Aorta (tissue), 5 donors: ENCODE measurements at places on chromosomes 1 and 21. TPM values are rescaled to one million over a fixed set of nuclear protein-coding genes. Genes with fewer than 3 reads are reported as not detected.
A peak's percentile ranks its signal among the peaks of the same experiment; 100 is the strongest.

- no peaks in the 10 kb centered on the region for H3K36me3 ChIP-seq
- DNase-seq, result no peak
- H3K4me3 ChIP-seq, result no peak overlapping the region
- no peak overlapping the region for H3K27ac ChIP-seq
- no peaks in the 10 kb centered on the region for H3K4me1 ChIP-seq
- H3K27me3 ChIP-seq, result no peaks in the 10 kb centered on the region
Measured at GRCh38 chr1:9835404-9835757, 11.6 kb upstream of the CLSTN1 start.

GRCh38 chr21:33645730-33646129 lies 3.4 kb downstream of the ITSN1 start:
- H3K27me3 ChIP-seq, result no peaks in the 10 kb centered on the region
- H3K4me3 ChIP-seq, result no peak overlapping the region
- no peaks in the 10 kb centered on the region for H3K36me3 ChIP-seq
- H3K27ac ChIP-seq, result no peak overlapping the region

GRCh38 chr1:17732475-17732874 lies 22.7 kb upstream of the ACTL8 start:
- H3K27ac ChIP-seq, result no peak overlapping the region
- H3K4me1 ChIP-seq, result no peaks in the 10 kb centered on the region
- H3K36me3 ChIP-seq, result no peaks in the 10 kb centered on the region
- H3K4me3 ChIP-seq, result no peak overlapping the region

GRCh38 chr1:110450929-110451328 lies at the start of gene PROK1:
PROK1 (plus strand) TSS chr1:110451149; CDS start chr1:110451217, 68 bp downstream.
- DNase-seq, result peak; percentile 52
- no peaks in the 10 kb centered on the region for H3K4me1 ChIP-seq
- H3K27me3 ChIP-seq, result no peaks in the 10 kb centered on the region
- H3K36me3 ChIP-seq, result no peaks in the 10 kb centered on the region
- H3K4me3 ChIP-seq, result no peak within 1 kb of the TSS

DNA sequence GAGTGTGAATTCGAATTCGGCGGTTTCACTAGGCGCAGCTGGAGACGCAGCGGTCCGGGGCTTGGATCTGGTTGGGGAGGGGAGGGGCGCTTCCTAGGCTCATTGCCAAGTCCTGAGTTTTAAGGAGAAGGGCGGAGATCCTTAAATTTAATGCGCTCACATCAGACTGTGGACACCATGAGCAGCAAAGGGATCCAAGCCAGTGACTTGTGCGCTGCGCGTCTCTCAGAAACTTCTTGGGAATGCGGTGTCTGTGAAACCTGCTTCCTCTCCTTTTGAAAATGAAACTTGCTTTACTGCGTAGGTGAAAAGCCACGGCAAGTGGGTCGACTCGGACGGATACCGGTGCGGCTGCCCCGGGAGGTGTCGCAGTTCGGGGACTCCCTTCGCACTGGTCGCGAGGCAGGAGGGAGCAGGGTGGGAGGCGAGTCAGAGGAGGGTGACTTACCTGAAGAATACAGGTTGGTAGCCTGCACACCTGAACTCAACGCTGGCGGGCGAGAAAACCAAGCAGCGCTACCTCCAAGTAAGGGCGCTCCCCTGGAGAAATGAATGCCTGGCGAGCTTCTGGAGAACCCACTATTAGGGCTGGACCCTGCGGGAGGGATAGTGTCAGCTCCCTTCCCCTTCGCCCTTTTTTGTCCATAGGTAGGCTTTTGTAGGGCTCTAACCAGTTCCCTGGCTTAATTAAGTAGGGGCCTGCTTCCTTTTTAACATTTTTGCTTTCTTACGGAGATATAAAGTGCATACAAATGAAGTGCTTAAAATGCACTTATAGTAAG lies 992 bp downstream of the TENT5C start:
- H3K27me3 ChIP-seq, result no peaks in the 10 kb centered on the region
- no peaks in the 10 kb centered on the region for H3K4me1 ChIP-seq
- H3K4me3 ChIP-seq, result peak overlapping the region; percentile 37
- no peak overlapping the region for H3K27ac ChIP-seq
- H3K36me3 ChIP-seq, result no peaks in the 10 kb centered on the region

GRCh38 chr1:71434240-71434639 lies 353.4 kb upstream of the ZRANB2 start:
- no peaks in the 10 kb centered on the region for H3K36me3 ChIP-seq
- H3K4me1 ChIP-seq, result no peaks in the 10 kb centered on the region
- H3K27me3 ChIP-seq, result no peaks in the 10 kb centered on the region

- no peak overlapping the region for H3K4me3 ChIP-seq
- no peaks in the 10 kb centered on the region for H3K4me1 ChIP-seq
- H3K27ac ChIP-seq, result no peak overlapping the region
- H3K36me3 ChIP-seq, result no peaks in the 10 kb centered on the region
- DNase-seq, result no peak
Measured at GRCh38 chr1:11581445-11581991, 72.7 kb downstream of the FBXO2 start.

GRCh38 chr1:234605983-234606783 lies 3.8 kb downstream of the IRF2BP2 start:
- peak overlapping the region; percentile 86 for H3K27ac ChIP-seq
- peak overlapping the region; percentile 92 for H3K4me3 ChIP-seq
- no peak for DNase-seq
- H3K36me3 ChIP-seq, result no peaks in the 10 kb centered on the region

DNA sequence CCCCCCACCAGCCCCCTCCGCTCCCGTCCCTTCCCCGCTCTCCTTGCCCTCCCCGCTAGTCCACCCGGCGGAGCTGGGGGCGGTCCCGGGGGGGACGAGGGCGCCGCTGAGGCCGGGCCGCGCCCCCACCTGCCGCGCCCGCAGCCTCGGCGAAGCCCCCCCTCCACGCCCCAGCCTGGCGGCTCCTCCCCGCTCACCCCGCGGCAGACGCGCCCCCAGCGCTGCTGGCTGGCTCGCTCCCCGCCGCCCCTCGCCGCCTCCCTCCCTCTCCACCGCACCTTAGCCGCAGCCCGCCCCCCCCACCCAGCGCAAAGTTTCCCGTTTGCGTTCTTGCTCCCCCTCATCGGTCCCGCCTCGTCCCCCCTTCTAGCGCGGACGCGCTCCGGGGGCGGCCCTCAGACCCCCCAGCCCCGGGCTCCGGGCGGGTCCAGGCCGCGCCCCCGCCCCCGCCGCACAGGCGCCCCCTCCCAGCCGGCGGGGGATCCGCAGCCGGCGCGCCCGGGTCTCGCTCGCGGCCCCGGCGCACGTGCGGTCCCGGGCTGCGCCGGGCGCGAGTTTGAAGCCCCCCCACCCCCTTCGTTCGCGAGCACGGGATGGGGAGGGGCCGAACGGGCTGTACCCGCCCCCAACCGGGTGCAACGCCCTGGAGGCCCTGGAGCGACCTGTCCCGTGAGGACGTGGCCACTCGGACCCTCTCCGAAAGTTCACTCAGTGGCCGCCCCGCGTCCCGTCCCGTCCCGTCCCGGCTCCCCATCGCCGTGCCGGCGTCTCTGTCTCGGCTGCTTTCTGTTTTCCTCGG lies 623 bp downstream of the PTPRF start:
- H3K36me3 ChIP-seq, result no peaks in the 10 kb centered on the region
- no peaks in the 10 kb centered on the region for H3K4me1 ChIP-seq
- H3K27ac ChIP-seq, result no peak overlapping the region
- peak overlapping the region; percentile 90 for H3K4me3 ChIP-seq
- peak; percentile 84 for DNase-seq
- no peaks in the 10 kb centered on the region for H3K27me3 ChIP-seq

- H3K4me3 ChIP-seq, result no peak overlapping the region
- H3K36me3 ChIP-seq, result no peaks in the 10 kb centered on the region
- no peak for DNase-seq
- no peak overlapping the region for H3K27ac ChIP-seq
Measured at GRCh38 chr1:61925591-61926298, 183.5 kb downstream of the PATJ start.

The TFAP2E gene
- 0.71 TPM for total RNA-seq

The NOS1AP gene
- total RNA-seq, result 4.8 TPM

The RIPPLY3 gene
- not detected for total RNA-seq
